ENCODE measurements at places on chromosomes 4 and X.
A peak's percentile ranks its signal among the peaks of the same experiment; 100 is the strongest.

- DNase-seq: no peak
These were observed at the start of gene SASH3 for GRCh38 chrX:129779747-129780146. SASH3 (plus strand) TSS chrX:129779949; CDS start chrX:129780098, 149 bp downstream.

DNA sequence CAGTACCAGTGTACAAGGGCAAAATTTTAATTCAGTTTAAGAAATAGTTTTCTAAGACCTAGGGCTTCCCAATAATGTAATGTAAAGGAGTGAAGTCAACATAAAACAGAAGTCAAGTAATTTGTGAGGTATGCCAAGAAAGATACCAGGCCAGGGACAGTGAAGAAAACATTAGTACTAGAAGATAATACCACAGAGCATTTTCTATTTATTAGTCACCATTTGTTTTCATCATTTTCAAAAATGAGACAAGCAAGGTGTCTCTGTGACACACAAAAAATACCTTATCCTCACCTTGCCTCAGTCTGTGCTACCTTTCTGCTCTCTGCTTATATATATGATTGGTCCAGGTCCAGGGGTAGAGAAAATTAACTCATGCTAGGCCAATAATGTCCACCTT is 46.8 kb downstream of the VEGFC start:
- DNase-seq: no peak

GRCh38 chr4:98446499-98447375 is 185.6 kb downstream of the RAP1GDS1 start:
- DNase-seq: no peak

GRCh38 chrX:63275127-63275526 is 76.0 kb downstream of the SPIN4 start:
- DNase-seq: no peak

- DNase-seq: no peak
These were observed 80.9 kb downstream of the PCYT1B start for GRCh38 chrX:24566240-24566639.

DNA sequence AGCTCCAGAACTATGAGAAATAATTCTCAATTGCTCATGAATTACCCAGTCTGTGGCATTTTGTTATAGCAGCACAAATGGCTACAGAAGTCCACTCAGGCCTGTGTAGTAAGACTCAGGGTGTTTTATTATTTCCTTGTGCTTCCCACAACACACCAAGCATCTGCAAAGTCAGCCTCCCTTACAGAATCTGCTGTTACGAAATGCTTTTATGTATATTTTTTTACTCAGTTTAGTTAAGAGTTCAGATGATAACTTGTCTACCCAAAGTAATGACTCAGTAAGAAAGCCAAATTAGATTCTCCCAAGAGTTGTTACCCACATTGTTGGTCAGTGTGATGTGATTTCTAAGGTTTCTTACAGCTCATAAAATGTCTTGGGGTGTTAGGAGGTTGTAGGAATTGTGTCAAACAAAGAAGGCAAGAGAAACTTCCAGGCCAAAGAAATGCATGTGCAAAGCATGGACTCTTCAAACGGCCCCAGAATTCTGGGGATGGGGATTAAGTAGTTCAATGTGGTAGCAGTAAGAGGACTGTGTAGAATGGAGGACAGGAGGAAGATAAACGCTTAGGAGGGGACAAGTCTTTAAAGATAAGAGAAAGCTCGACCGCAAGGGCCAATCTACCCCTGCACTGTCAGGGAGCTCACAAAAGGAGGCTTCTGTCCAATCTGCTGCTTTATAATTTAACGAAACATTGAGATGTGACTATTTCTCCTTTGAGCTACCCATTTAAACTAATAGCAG is 35.4 kb upstream of the TMEM184C start:
- DNase-seq: no peak

GRCh38 chrX:19003756-19004155 is 19.8 kb upstream of the PHKA2 start:
- DNase-seq: no peak

DNA sequence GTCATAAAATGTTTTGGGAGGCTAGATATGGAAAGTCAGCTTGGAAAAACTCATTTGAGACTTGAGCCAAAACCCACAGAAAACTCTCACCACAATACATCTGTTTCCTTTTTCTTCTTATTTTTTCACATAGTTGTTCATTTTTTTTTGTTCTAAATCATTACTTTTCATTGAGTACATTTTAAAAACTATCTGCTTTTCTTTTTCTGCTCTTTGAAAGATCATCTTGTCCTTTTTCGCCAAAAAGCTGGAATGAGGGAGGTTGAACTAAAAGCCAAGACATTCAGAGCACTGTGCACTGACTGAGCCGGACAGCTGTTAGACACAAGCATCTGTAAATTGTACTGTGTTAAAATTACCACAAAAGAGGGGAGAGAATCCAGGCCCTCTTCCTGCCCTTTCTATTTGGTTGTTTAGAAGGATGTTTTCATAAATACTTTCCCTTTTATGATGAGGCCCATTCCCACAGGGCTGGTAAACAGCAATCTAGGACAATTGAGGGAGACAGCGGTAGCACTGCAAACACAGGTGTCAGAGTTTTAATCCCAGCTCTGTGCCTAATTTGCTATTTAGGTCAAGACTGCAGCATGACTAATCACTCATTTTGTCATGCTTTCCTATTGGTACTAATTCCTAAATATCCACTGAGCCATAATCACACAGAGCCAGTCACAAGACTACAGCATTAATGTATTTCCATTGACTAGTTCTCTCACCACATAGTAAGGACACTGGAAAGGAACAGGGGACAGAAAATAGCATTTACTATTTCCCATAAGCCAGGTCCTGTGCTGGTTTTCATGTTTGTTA is 7.3 kb upstream of the RNF150 start:
- DNase-seq: no peak

GRCh38 chr4:81482326-81482725 is 10.6 kb upstream of the RASGEF1B start:
- no peak for DNase-seq

- no peak for DNase-seq
These were observed 2.6 kb upstream of the ZFP42 start for GRCh38 chr4:187992971-187993370.

DNA sequence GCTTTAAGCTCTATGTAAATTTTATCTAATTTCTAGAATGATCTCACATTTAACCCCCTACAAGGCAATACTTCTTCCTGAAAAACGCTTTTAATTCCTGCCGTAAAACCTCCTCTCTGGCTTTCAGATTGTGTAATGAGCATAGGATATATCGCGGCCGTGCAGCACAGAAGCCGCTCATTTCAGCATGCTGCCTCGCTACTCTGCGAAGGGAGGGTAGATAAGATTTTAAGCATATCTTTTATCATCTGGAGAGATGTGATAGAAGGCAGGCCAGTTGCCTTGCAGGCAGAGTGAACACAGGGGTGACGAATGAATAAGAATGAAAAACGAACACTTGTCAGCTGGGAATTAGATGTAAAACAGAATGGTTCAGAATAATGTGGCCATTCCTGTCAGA is 265.5 kb downstream of the UNC5C start:
- no peak for DNase-seq

DNA sequence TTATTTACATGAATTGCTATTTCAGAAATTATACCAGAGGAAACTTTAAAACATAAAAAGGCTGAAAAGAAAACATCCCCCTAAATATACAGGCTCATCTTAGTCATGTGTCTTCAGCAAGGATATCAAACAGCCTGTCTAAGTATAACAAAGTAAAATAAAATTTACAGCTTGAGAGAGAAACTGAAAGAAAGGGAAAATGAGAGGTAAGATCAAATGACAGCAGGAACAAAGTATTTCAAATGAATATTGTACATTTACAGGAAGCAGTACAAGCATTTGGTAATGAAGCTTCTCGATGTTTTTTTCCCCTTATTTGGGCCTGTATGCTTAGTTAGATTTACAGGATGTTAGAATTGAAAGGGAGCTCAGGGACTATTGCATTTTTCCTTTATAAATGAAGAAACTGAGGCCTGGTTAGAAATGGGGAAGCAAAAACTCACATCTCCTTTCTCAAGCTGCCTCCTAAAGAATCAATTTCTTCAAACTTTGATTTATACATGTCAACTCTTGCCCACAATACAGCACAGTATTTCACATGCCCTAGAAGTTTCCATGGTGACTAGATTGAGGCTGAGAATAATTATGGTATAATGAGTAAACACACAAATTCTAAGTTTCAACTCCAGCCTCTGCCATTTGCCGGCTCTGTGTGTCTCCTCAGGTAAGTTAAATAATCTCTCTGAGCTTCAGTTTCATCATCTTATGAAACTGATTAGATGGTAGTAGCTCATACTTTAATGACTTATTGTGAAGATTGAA is 29.3 kb downstream of the DAPP1 start:
- DNase-seq: no peak

GRCh38 chr4:134141728-134142127 is 59.9 kb downstream of the PABPC4L start:
- DNase-seq: no peak

DNA sequence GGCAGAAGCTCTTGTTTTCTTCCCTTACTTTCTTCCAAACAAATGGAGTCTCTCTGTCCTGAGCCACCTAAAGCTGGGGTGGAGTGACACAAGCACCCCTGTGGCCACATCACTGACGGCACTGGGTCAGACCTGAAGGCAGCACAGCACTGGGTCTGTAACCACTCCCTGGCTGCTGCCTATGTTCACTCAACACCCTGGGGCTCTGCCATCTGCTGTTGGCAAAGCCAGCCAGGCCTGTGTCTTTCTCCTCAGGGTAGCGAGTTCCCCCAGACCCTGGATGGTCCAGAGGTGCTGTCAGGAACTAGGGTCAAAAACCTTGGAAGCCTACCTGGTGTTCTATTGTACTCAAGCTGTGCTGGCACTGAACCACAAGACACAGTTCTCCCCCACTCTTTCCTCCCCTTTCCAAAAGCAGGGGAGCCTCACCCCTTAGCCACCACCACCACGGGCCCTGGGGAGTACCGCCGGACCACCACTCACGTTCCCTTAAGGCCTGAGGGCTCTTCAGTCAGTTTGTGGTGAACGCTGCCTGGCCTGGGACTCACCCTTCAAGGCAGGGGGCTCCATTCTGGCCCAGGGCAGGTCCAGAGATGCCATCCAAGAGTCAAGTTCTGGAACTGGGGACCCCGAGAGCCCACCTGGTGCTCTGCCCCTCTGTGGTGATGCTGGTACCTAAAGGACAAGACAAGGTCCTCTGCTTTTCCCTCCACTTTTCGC is 31.5 kb downstream of the TMEM271 start:
- no peak for DNase-seq

GRCh38 chr4:110371016-110371770 is 104.8 kb upstream of the ENPEP start:
- no peak for DNase-seq

GRCh38 chr4:22515145-22515887 is 550 bp downstream of the ADGRA3 start:
- peak; percentile 83 for DNase-seq

DNA sequence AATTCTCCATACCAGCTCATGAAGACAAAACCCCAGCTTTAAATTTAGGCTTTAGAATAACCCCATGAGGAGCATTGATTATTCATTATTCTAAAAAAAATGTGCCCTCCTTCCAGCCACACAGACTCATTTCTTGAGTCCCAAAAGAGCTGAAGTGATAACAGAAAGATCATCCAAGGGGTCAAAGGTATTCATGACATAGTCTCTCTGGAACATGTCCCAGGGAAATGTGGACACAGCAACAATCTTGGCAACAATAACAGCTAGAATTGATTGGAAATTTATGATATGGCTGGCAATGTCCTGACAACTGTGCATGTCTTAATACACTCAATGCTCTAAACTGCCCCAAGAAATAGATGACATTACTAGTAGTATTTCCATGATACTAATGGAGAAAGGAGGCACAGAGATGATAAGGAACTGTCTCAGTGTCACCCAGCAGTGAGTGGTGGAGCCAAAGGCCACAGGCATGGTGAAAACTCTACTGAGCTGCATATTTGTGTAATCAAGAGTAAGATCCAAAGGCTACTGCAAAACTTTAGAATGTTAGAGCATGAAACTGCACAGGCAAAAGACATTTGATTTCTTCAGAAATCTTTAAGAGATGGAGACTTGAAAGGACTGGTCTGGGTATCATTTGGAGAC is 37.3 kb upstream of the XAGE1B start:
- DNase-seq: no peak

DNA sequence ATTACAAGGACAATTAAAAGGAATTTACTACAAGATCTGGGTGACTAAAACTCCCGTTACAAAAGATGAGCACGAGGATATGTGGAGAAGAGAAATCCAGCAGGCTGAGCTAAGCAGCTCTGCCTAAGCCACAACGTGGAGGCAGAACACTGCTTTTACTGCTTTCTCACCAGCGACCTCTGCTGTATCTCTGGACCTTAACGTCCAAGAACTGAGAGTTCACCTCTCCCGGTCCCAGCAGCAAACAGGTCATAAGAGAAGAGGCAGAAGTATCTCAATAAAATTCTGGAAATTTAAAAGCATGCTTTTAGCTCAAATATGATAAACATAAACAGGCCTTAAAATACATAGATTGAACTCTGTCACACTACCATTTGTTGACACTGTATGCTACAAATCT is 81.0 kb downstream of the ADGRA3 start:
- DNase-seq: peak; percentile 53

- DNase-seq: peak; percentile 96
These were observed 692 bp downstream of the ZFX start for GRCh38 chrX:24150051-24150790.

GRCh38 chrX:65866146-65866545 is 173.7 kb downstream of the VSIG4 start:
- DNase-seq: no peak

Measured in ecto neural progenitor cell (in vitro differentiated cells).